ENCODE measurements at places on chromosomes 12 and 14.
A peak's percentile ranks its signal among the peaks of the same experiment; 100 is the strongest.

DNA sequence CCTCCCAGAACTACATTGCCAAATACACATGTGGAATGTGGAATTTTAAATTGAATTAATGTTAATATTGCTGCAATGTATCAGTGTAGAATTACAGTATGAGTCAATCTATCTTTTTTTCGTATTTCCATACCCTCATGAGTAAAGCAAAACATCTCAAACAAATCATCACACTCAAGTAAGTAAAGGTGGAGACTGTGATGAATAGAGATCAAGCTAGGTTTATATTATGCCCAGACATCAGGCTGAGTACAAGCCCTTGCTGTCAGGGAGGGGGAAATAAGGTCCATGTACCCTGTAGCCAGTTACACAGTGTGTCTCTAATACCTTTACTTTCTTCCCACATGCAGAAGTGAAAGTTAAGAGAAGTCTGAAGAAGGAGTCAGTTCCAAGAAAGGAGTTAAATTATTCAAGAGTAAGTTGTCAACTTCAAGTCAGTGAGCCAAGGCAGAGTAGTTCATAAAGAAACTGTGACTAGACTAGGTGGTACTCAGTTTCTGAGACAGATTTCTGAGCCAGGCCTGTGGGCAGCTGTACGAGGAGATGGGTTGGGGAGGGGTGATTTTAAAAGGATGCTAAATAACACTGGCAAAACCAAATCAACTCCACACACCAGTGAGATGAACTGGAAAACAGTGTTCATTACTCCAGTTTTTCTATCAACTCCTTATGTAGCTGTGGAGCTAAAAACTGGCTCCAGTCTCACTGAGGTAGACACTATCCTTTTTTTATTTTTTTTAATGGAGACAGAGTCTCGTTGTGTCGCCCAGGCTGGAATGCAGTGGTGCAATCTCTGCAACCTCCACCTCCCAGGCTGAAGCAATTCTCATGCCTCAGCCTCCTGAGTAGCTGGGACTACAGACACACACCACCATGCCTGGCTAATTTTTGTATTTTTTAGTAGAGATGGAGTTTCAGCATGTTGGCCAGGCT is 23.8 kb upstream of the STK38L start:
- DNase-seq, result no peak

DNA sequence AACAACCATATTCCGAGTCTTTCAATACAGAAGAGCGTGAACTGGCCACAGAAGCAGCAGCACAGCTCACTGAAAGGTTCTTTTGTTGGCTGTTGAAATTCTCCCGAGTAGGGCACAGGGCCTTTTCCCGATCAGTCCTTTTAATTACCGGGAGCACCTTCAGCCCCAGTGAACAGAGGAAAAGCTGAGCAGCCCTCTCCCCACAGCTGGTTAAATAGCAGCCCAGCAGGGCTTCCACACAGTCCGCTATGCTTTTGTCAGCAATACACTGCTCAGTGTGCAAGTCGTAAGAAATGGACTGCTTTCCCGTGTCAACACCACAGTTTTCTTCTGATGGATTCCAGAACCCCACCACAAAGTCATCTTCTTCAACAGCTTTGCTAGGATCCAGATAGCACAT is 61.3 kb downstream of the DICER1 start:
- DNase-seq, result no peak

DNA sequence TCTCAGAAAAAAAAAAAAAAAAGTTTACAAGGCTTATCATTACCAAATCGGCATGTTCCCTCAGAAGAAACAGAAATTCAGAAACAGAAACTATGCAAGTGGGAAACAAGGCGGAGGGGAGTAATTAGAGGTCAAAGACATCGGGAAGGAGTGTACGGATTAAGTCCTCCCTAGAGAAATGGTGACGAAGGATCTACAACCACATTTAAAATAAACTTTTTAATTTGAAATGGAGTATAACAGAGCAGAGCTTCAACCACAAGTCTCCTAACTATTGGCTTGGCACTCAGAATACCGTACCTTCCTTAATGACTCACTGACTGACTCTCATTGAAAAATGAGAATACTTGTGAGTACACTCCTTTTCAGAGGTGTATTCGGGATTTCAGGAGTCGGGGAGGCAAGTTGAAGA is 908 bp downstream of the ENTPD5 start:
- DNase-seq, result peak; percentile 83

DNA sequence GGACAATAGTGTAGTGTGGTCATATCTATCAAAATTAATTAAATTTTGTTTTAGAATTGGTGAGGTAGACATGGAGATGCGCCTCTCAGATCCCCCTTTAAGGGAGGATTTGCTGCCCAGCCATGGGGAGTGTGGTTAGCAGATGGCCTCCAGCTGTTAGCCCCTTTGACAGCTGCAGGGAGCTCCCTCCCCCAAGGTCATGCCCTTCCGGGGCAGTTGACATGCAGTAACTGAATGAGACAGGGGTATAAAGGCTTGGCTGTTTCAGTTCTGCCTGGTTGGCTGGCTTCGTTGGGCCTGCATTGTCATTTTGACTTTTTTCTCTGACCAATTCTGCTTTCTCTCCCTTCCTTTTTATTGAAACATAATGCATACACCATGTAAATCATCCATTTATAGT is 291.5 kb upstream of the SRRM4 start:
- no peak for DNase-seq

- no peak for DNase-seq
Observed at GRCh38 chr14:57378661-57379060, 11.7 kb upstream of the NAA30 start.

GRCh38 chr12:23781118-23781517 is 168.4 kb downstream of the SOX5 start:
- no peak for DNase-seq

All from RWPE1 (cell line).